C1 segment of cervical spinal cord (tissue), 14 donors: ENCODE measurements at places on chromosomes 3 and 15.
A peak's percentile ranks its signal among the peaks of the same experiment; 100 is the strongest.

- DNase-seq, result no peak
Measured at GRCh38 chr3:186185194-186185787, 76.4 kb upstream of the ETV5 start.

DNA sequence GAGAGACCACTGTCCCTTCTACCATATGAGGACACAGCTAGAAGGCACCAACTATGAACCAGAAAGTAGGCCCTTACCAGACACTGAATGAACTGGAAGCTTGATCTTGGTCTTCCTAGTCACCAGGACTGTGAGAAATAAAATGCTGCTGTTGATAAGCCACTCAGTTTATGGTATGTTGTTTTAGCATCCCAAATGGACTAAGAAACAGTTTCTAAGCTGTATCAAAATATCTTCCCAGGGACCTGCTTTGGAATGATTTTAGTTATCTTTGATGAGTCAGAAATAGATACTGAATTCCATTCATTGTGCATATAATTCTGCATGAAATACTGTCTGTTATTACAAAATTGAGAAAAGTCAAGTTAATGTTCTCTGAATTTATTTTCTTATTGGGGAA, 18.6 kb downstream of the WDR76 start:
- no peak for DNase-seq

DNA sequence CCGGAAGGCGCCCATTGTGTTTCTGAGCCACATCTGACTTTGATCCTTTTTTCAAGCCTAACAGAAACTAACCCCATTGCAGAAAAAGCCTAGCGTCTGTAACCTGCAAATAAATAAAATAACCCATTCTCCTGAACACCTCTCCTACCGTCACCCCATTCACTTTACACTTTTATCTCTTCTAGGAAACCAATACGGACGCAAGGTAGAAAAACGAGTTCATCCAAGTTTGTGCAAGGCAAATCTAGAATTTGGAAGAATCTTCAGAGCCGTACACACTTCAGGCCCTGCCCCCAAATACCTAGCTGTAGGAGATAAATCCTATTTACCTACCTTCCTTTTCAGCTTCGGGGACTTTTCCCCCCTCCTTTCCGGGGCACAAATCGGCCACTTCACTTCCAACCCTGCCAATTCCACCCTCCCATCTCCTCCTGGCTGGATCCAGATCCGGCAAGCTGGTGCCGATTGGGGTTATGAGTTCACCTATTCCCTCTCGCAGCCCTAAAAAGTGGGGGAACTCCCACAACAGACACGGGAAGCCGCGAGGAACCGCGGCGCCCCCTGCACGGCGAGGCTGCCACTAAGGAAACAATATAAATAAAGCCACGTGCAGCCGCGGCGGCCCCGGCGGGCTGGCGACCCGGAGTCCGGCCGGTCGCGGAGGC, 987 bp downstream of the PRTG start:
- peak; percentile 45 for DNase-seq

DNA sequence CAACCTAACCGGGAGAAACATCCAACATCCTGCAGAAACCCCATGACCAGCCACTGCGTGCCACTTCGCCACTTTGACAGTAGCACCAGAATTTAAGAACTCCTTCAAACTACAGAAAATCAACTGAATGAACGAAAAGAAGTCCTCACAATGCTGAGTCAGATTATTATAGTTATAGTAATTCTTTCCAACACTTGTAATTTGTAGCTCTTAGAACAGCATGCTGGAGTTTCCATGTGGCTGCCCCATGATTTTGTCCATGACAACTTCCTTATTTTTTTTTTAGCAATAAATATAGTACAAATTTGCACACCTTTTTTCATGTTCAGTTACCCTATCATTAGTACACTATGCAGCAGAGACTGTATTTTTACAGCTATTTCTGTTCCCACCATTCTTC, 26.1 kb upstream of the SSR3 start:
- DNase-seq, result no peak
